ENCODE measurements at places on chromosomes 4 and X.

DNA sequence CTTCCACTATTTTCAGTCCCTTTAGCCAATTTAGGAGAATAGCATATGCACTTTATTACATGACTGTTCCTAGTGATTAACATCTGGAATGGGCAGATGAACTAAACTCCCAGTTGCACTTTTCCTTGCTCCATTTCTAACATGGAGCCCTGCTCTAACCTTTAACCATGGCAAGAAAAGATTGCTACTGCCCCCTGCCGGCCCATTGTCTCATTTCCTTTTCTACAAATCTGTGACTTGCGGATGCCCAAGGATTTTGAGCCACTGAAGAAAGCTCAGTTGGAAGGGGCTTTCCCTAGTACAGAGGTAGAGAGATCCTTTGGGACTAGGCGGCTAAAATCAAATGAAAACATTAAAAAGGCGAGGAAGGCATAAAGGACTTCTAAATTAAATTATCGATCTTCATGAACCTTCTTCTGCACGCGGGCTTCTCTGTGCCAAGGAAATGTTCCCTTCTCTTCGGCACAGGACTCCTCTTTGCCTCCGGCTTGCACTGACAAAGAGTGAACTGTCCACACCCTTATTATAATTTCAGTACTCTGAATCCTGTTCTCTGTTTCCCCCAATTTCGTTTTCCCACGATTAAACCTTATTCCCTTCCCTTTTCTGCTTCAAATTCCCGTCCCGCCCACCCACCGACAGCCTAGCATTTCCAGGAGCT, 577 bp upstream of the GLRA2 start:
- DNase-seq, result peak; percentile 9

GRCh38 chrX:66680451-66680850, 41.6 kb upstream of the EDA2R start:
- DNase-seq, result no peak

DNA sequence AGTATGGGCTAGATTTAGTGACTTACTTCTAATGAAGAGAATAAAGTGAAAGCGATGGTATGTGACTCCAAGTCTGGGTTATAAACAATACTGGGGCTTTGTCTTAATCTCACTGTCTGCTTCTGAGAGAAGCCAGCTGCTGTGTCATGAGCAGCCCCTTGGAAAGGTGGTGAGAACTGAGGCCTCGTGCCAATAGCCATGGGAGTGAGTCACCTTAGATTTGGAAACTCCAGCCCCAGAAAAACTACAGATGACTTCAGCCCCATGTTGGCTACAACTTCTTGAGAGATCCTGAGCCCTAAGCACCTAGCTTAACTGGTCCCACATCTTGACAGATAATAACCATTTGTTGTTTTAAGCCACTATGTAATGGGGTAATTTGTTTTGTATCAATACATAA, 77.6 kb downstream of the CWH43 start:
- no peak for DNase-seq

GRCh38 chrX:50565718-50566117, 95.1 kb upstream of the DGKK start:
- no peak for DNase-seq

- peak; percentile 54 for DNase-seq
Measured at GRCh38 chr4:15231265-15232091, 196.4 kb upstream of the C1QTNF7 start.

- no peak for DNase-seq
Measured at GRCh38 chr4:125084608-125085007, 230.1 kb upstream of the FAT4 start.

- no peak for DNase-seq
Measured at GRCh38 chrX:39227371-39227770, 426.1 kb downstream of the MID1IP1 start.

DNA sequence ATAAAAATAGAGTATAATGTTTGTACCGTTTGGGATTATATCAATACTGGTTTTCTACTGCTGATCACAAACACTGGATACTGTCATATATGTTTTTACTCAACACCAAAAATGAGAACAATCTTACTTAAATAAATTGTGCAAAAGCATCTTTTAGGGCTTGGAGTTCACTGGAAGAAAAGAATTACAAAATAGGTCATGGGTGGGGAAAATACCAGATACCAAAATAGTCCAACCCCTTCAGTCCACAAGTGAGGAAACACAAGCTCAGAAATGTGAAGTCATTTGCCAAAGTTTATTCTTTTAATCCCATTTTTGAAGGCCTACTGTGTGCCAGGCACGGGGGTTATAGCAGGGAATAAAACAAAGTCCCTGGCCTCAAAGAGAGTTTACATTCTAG, 64.4 kb downstream of the ADGRG2 start:
- DNase-seq, result no peak

DNA sequence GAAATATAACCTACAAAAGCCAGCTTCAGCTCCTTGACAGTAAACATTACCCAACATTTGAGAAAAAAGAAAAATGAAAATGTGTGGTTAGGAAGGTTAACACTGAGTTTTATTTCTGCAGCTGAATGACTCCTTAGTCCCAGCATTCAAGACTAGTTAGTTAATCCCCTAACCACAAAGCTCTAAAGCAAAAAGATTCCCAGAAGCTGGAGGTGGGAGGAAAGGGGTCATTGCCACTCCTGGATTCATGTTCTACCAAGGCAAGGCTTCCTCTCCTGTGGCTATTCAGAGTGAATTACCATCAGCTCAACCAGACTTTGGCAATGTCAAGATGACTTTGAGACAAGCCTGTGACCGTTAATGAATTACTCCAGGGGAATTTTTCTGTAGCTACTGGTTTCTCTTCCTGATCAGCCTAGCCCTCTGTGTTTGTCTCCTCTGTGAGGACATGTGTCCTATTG, 63.6 kb downstream of the HADH start:
- DNase-seq, result no peak

GRCh38 chr4:8260656-8261111, 8.9 kb upstream of the HTRA3 start:
- DNase-seq, result no peak

GRCh38 chr4:97950836-97951235, 192.4 kb downstream of the STPG2 start:
- DNase-seq, result no peak

DNA sequence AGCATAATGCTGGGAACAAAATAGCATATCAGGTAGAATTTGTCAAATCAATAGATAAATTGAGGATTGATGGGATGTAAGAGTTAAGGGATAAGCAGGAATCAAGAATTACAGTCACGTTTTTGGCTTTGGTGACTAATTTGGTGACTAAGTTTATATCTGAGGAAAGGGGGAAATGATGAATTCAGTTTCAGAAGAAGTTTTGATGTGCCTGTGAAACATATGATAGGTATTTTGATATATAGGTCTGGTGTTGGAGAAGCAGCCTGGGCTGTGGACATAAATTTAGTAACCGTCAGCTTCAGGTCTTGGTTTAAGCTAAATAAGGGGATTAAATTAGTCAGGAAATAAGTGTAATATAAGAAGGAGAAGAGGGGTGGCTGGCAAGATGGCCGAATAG, 79.0 kb upstream of the EDA2R start:
- DNase-seq, result no peak

GRCh38 chr4:83757121-83757621, 221.3 kb downstream of the GPAT3 start:
- DNase-seq, result no peak

- DNase-seq, result no peak
Measured at GRCh38 chr4:138889216-138889615, 126.4 kb upstream of the NOCT start.

- no peak for DNase-seq
Measured at GRCh38 chrX:146160443-146161203, 343.0 kb downstream of the SLITRK2 start.

DNA sequence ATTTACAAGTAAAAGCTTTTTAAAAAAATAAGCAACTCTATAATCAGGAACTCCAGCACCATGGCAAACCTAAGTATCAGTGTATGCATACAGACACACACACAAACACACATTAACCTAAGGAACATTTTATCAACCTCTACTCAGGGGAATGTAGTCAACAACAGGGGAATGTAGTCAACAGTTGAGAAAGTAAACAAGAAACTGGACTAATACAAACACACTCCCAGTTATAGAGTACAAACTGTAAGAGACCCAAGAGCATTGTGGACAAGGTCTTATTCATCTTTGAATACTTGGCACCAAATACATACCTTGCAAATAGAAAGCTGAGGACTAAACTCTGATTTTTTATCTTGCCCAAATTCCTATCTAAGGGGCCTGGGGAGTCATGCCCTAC, 36.2 kb downstream of the PAPSS1 start:
- DNase-seq, result no peak

DNA sequence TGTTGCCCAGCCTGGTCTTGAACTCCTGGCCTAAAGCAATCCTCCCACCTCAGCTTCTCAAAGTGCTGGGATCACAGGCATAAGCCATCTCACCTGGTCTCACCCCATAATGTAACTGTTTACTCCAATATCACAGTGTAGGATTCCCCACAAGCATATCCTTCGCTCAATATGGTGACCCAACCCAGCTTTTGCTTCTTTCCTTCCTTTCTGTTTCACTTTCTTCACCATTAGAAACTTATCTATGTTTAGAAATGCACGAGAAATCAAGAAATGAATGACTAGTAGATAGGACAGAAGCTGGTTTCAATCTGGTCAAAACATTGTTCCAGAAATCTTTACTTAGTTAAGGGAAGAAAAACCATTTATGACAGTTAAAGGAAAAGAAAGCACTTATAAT, 18.9 kb downstream of the TSPAN5 start:
- no peak for DNase-seq

- no peak for DNase-seq
Measured at GRCh38 chr4:54637325-54637724, 20.4 kb upstream of the KIT start.

DNA sequence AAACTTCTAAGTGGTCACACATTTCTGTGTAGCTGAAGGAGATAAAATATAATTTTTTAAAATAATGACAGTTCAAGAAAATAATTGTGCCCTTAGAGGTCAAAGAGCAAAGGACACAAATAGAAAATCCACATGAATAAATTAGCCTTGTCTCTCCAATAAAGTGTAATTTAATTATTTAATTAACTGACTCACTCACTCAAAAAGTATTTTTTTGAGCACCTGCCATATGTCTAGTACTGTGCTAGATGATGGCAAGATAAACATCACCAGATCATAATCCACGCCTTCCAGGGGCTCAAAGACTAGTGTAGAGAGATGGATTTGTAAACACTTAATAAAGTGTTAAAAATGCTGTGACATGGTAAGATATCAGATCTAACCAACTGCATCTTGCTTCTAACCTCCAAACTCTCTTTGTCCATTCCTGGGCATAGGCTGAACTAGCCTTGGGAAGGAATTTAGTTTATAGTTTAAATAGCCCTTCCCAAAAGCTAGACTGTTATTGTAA, 112.5 kb downstream of the SCLT1 start:
- DNase-seq, result no peak

- no peak for DNase-seq
Measured at GRCh38 chr4:59945277-59945676, 1254.8 kb upstream of the ADGRL3 start.

- DNase-seq, result no peak
Measured at GRCh38 chr4:78601013-78601412, 49.4 kb downstream of the ANXA3 start.

DNA sequence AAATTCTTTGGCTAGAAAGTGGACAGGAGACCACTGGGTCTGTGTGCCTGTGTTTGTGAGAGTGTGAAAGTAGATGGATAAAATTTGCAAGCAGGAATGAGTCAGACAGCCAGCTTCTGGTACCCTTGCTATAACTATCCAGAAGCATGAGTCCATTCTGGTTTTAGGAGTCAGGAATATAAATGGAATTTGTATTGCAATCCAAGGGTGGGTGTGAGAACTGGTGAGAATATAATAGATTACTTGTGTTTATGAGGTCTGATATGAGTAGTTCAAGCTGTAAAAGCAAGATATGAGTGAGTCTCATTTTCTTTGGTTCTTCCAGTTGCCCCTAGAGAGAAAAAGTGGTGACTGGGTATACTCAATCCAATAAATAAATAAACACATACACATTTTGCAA, 212.7 kb upstream of the TAPT1 start:
- no peak for DNase-seq

DNA sequence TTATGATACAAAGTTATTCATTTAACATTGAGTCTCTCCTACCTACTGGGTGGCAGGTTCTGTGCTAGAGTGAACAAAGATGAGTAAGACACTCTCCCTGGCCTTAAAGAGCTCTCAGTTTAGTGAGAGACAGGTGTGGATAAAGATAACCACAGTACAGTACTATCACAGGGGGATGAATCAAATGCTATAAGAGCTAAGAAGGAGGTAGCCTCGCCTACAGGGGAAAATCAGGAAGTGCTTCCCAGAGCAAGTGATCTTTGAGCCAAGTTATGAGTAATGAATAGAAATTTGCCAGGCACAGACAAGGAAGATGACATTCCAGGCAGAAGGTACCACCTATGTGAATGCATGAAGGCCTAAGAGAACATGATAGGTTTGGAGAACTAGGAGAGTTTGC, 3.4 kb upstream of the IGBP1 start:
- no peak for DNase-seq

DNA sequence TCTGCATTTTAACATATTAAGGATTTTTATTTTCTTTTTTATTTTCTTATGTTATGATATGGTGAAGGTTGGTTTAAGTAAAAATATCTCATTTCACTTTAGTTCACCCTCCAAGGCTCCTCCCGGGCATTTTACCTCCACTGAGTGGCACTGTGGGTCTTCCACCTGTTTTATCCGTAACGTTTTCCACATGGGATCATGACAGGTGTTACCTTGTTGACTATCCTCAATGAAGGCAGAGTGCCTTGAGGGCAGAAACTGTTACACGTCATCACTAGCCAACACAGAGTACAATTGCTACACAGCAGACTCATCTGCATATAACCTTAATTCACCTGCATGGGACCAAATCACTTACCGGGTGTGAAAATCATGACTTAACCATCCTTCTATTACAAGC, 105.8 kb downstream of the GEMIN8 start:
- DNase-seq, result no peak

DNA sequence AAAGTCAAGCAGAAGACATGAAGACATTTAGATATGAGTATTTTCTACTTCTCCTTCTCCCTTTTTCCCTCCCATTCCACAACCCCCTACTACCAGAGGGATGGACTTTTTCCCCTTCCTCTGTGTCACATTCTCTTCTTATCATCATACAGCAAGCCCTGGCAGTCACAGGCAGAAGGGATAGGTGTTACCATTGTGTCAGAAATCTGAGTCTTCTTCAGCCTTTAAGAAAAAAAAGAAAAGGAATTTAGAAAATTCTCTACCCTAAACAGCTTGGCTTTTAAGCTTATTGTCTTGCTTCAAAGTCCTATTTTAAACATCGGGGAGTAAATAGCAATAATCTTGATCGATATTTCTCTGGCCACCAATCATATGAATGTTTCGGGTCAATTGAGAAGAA, 30.9 kb upstream of the ADH1C start:
- no peak for DNase-seq
